ENCODE measurements at places on chromosomes 4 and X.

DNA sequence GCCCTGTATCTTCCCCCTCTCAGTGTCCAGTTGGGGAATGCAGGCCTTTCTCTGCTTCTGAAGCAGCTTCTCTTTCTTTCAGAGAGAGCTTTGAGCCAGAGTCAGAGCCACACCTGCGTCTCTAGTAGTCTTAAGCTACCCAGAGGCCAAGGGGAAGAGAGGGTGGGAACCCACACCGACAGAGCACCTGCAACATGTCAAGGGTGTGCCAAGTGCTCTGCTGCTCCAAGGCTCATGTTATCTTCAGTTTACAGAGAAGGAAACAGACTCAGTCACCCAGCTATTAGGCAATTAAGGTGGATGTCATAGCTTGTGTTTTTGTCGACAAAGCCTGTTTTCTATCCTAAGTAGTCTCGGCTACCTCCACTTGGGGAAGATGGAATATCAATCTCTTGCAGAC lies 22.7 kb upstream of the RNF212 start:
- no peak for DNase-seq

DNA sequence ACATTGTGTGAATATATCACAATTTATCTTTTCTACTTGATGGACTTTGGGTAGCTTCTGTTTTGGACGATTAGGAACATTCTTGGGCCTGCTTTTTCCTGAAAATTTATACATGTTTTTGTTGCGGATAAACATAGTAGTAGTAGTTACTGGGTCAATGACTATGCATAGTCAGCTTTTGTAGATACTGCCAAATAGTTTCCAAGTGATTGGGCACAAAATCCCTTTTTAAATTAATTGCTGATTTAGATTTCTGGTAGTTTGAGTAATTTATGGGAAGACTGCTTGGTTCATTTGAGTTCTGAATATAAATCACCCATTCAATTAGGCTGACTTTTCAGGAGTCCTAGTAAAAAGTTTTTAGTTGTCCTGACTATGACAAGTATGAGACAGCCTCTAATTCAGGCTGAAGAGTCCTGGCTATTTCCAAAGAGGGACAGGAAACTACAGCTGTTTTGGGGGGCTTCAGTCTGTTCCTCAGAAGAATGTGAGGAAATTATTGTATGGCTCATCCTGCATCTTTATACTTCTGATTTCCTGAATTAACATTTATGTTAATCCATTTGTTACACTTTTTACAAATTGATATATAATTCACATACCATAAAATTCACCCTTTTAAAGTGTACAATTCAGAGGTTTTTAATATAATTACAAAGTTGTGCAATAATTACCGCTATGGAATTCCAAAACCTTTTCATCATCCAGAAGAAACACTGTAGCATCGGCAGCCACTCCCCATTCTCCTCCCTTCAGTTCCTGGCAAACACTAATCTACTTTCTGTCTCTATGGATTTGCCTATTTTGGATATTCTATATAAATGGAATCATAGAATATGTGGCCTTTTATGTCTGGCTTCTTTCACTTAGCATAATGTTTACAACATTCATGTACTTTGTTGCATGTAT lies 14.2 kb downstream of the LRP2BP start:
- DNase-seq: no peak

DNA sequence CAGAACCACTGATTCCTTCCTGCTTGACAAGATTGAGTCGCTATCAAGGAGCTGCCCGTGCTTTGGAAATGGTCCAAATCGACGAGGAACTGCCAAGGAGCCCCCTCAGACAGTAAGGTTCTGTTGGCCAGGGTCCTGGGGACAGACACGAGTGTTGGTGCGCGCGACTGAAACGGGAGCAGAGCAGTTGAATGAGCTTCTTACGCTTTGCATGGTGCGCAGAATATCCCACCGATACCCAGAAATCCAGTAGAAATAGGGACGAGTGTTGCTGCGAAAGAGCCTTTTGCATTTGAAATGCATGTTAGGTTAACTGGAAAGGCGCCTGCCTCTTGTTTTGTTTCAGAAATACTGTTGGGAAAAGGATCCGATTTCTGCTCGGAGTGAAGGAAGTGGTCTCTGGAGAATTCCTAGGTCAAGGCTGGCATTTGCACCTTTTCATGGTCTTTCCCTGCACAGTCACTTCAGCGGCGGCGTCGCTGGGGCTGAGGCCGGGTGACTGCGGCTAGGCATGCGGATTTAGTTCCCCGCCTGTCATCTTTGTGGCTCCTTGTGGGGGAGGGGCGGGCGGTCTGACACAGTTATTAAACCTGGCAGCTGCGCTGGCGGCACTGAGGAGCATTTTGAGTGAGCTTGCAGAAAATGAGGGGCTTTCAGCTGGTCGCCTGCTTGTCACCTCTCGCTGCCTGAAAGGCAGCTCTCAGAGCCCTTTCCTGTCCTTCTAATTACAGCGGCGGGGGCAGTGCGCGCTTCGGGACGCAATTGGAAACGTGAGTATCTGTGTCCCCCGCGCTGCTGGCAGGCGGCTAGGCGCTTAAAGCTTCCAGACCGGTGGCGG lies 51.5 kb upstream of the TRIM2 start:
- peak; percentile 81 for DNase-seq

DNA sequence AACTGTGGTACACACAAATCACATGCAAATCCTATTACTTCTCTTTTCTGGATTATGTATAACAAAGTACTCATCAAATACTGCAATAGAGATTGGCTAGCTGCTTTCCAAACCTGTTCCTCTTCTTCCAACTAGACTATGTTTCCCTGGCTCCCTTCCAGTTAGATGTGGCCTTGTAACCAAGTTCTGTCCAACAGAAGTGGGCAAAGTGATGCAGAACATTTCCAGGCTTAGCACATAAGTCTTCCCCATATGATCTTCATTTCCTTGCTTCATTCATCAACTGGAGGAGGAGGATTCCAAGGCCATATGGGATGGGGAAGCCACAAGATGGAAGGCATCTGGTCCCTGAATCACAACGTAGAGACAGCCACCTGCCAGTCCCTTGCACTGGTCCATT lies 8.0 kb downstream of the SLC9A7 start:
- DNase-seq: no peak

- DNase-seq: no peak
Measured at GRCh38 chr4:108094131-108094530, 74.6 kb downstream of the LEF1 start.

DNA sequence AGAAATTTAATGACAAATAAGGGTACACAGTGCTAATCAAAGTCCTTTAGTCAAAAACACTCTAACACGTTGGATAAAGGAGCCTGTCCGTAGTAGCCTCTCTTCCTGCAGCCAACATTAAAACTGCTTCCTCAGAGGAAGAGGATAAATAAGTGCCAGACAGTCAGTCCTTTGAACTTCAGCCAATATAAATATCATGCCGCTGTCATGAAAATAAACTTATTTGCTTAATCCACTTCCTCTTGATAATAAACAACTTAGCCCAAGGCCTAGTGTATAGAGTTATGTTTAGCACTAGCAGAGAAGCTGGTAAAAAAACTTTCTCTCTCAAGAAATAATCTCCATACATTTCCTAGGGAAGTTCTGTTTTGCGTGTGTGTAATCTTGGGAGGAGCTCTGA lies 196.7 kb downstream of the HS3ST1 start:
- no peak for DNase-seq

GRCh38 chrX:47047989-47048388 lies 30.3 kb upstream of the RGN start:
- no peak for DNase-seq

- no peak for DNase-seq
Measured at GRCh38 chr4:53586121-53586816, 5.0 kb downstream of the LNX1 start.

GRCh38 chr4:113146876-113147358 lies 97.5 kb downstream of the ANK2 start:
- no peak for DNase-seq

DNA sequence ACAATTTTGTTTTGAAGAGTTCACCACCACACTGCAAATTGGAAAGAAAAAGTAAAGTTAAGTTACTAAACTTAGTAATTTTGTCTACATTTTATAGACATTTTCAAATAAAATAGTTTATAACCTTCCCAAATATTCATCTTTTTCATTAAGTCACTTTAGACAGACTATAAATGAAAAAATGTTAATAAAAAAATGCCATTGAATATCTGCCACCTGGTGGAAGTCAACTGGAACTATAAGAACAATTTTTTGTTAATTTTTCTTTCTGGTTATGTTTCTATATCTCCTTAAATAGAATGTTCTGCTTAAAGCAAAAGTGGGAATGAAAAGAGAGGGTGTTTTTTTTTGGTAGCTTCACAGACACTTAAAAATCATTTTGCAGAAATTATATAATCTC lies 534.4 kb upstream of the PCDH10 start:
- DNase-seq: no peak

DNA sequence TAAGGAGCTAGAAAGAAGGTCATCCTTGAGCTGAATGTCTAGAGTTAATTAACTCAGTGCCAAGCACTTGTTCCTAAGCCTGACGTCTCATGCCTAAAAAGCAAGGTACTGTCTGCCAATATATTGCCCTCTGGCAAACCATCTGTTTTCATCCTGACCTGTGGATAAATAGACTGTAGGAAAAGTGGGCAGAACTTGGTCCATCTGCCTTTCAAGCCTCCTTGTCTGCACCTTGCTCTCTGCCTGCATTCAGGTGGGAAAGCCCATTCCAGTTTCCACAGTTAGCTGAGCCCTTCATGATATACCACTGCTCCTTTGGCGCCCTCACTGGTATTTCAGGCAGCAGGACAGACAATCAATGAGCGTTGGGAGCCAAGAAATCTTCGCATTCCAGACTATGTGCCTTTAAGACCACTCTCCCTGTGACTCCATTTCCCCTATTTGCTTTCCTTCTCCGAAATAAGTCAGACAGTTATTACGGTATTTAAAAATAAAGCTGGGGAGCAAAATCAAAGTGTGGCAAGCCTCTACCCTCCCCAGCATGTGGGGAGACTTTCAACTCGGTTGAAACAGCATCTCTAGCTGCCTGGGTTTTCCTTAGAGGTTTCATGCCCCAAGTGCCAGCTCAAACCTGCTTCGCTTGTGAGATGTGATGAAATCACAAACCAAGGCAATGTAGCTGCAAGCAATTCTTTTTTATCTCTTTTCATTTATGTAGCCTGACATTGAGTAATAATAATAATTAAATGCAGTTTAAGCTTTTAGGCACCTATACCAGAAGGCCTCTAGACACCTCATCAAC lies 2.5 kb upstream of the CCDC149 start:
- peak; percentile 59 for DNase-seq

Measured in stomach (tissue), 19 donors.